Stimulated activated CD8-positive, alpha-beta memory T cell treated with anti-CD3 and anti-CD28 coated beads, Interleukin-4, amount 100 ng/mL, for 4 hours (primary cell): ENCODE measurements at places on chromosomes 2 and 18.

GRCh38 chr2:161269111-161269510 lies 39.1 kb upstream of the PSMD14 start:
- no peak for DNase-seq

- DNase-seq = no peak
Observed at GRCh38 chr18:79529296-79529695, 133.6 kb downstream of the NFATC1 start.

DNA sequence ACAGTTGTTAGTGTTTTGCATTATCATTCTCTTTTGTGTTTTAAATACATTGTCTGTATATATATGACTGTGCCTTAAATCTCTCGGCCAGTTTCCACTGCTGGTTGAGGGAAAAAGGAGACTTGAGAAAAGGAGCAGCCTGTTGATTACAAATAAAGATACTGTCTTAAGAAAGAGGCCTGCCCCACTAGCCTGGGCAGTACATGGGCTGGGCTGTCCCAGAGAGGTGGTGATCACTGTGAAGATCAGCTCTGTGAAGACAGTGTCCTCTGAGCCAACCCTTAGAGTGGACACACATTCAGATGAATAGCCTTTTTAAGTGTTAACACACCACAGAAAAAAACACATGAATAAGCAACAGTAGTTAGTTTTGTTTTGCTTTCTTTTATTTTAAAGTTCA lies 10.0 kb upstream of the OTX1 start:
- DNase-seq = no peak

DNA sequence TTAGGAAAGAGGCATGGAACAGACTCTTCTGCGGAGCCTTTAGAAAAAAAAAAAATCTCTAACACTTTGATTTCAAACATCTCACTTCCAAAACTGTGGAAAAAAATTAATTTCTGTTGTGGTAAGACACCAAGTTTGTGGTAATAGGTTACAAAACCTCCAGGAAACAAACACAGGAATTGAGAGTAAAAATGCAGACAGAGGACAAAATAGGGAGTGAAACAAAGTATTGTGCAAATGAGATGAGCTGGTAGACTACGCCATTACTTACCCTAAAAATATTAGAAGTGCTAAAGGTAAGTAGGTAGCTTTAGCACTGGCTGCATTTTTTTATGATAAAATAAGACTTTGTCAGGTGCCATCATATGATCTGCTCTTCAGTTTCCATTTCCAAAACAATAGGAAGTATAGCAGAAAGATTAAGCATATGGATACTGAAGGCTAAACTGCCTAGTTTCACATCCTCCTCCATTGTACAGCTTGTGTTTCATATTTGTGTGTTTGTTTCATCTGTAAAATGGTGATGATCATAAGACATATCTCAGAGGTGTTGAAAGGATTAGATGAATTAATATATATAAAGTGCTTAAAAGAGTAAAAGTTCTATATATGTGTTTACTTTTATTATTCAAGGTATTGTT lies 309.2 kb downstream of the NR4A2 start:
- DNase-seq = no peak

- DNase-seq = no peak
Observed at GRCh38 chr2:115294999-115295398, 852.6 kb downstream of the DPP10 start.

- no peak for DNase-seq
Observed at GRCh38 chr2:106825161-106825560, 60.8 kb downstream of the ST6GAL2 start.

- DNase-seq = no peak
Observed at GRCh38 chr2:54373855-54374254, 82.3 kb upstream of the SPTBN1 start.

- DNase-seq = no peak
Observed at GRCh38 chr18:43310239-43310638, 32.9 kb upstream of the SYT4 start.

GRCh38 chr2:120077896-120078295 lies 65.0 kb downstream of the EPB41L5 start:
- no peak for DNase-seq

- DNase-seq = no peak
Observed at GRCh38 chr2:71831193-71831577, 316.5 kb downstream of the CYP26B1 start.

GRCh38 chr2:186697536-186697935 lies 3.7 kb downstream of the FAM171B start:
- no peak for DNase-seq

GRCh38 chr2:80238692-80239469 lies 65.7 kb downstream of the LRRTM1 start:
- no peak for DNase-seq

DNA sequence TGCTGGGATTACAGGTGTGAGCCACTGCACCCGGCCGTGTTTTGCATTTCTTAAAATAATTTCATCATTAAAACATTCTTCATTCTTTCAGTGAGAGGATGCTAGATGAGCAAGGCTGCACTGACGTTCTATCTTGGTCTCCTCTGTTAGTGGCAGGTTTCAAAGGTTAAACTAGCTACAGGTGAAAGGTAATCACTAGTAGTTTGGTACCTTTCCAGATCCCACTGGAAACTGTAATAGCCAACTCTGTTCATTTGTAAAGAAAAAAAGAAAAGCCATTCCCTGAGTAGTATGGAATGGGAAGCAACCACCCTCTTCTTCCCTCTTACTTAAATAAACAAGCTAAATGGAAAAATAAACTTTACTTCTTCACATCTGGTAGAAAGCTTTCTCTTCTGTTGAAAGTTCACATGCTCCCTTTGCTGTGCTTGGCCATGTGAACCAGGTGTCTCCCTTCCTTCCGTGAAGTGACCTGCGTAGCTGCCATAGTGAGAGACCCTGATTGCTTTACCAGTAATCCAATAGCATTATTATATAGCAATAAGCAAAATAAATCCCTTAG lies 94.0 kb downstream of the GREB1L start:
- no peak for DNase-seq

- no peak for DNase-seq
Observed at GRCh38 chr2:23385351-23385747, 370 bp downstream of the KLHL29 start.

GRCh38 chr2:189210250-189211087 lies 30.9 kb upstream of the COL5A2 start:
- DNase-seq = no peak
